ENCODE measurements at places on chromosomes 1 and 21.

- DNase-seq = no peak
These were observed 175.7 kb downstream of the VPS13D start for GRCh38 chr1:12405325-12406210.

DNA sequence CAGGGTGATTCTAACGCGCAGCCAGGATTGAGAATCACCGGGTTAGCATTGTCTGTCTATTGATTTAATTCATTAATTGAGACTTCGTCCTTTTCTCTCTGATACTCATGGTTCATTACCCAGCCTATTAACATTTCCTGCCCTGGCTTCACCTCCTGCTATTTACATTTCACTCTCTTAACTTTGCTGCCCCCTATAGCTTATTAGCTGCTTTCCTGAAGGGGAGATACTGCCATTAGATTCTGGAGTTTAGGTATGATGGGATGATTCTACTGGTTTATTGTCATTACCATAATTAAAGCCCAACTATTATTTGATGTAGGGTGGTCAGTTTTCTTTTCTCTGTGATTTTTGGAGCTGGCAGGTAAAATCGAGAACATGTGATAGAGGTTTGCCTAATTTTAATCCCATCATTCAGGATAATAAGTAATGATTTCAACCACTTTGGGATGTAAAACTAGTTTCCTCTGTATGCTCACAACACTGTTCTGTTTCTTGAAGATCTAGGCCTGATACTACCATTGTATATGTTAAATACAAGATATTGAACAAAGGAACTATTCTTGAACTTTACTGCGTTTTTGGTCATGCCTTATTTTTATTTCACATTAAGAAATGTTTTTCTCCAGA is 6.4 kb downstream of the PPP2R5A start:
- peak; percentile 72 for DNase-seq

- no peak for DNase-seq
These were observed 148.7 kb downstream of the EDEM3 start for GRCh38 chr1:184605941-184606340.

- no peak for DNase-seq
These were observed 37.7 kb downstream of the PIK3C2B start for GRCh38 chr1:204456826-204457442.

- DNase-seq = no peak
These were observed 29.1 kb downstream of the PRRX1 start for GRCh38 chr1:170692866-170693575.

GRCh38 chr1:236321101-236321500 is 39.3 kb upstream of the ERO1B start:
- no peak for DNase-seq

DNA sequence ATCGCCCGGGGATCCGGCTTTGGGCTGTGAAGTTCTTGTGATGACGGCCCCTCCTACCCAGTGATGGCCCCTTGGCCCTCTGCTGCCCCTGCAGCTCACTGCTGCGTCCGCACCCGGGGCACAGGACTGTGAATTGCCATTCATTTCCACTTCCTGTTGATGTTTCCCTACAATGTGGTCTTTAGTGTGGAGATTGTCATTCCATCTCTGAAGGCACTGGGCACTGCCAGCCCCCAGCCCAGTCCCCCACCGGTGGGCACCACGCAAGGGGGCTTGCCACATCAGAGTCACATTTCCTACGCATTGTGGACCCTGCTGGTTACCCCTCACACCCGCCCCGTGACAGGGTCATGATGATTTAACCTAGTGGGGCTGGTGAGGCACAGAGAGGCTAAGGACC is 2.5 kb upstream of the MX2 start:
- no peak for DNase-seq

DNA sequence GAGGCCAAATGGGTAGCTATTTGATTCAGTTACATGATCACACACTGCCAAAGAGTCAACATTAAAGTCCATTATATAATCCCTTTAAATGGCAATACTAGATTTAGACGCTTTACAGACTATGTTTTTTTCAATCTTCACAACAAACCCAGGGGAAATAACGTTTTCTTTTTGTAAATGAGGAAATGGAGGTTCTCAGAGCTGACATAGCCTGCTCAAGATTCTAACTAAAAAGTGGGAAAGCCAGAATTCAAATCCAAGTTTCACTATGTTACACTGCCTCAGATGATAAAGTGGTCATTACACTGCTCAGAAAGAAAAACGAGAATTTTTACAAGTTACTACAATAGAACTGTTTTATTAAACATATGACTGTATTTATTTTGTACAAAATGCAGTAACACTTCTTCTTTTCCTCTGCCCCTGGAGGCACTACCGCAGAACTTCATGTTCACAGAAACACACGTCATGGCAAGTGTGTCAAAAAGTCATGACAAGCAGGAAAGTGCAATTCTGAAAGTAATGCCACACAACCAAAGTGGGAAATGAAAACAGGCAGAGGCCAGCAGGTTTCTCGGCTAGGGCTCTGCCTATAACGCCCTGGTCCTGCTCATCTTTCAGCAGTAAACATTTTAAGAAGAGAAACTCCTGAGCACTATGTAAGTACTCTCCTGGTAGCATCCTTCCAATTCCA is 19.0 kb downstream of the THEMIS2 start:
- DNase-seq = peak; percentile 82

DNA sequence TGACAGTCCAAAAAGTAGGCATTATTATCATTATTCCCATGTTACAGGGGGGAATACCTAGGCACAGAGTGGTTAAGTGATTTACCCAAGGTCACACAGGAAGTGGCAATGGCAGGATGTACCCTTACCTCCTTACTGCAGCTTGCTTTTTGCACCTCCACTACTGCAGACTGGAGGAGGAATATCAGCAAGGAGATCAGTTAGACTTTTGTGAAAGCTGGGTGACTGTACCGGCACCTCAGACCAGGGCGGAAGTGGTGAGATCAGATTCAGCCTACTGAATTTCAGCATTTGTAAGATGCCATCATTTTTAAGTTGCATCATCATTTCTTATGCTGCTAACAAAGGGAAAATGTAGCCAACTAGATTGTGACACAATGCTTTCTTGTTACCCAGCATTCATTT is 4.5 kb downstream of the ADARB1 start:
- DNase-seq = no peak

GRCh38 chr21:41664881-41665765 is 101.7 kb downstream of the RIPK4 start:
- DNase-seq = no peak

- no peak for DNase-seq
These were observed 52.5 kb downstream of the SIM2 start for GRCh38 chr21:36751383-36751782.

DNA sequence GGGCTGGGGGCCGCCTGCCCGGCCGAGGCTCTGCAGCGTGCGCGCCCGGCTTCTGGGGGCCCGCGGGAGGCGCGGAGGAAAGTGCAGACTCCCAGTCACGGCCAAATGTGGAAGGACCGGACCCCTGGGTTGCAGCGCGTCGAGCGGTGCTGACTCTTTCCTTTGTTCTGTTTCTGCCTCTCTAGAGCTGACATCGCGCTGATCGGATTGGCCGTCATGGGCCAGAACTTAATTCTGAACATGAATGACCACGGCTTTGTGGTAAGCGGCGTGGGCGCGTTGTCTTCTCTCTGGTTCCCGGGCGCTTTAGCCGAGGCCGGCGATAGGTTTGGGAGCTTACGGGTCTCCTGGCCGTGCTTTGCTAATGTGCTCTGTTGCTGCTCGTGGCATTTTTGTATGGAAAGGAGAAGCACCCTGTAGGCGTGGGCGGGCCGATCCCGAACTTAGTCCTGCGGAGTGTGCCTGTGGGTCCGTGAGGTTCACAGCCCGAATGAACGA is 629 bp downstream of the PGD start:
- DNase-seq = peak; percentile 32

GRCh38 chr1:231233735-231234417 is 7.1 kb upstream of the GNPAT start:
- no peak for DNase-seq

DNA sequence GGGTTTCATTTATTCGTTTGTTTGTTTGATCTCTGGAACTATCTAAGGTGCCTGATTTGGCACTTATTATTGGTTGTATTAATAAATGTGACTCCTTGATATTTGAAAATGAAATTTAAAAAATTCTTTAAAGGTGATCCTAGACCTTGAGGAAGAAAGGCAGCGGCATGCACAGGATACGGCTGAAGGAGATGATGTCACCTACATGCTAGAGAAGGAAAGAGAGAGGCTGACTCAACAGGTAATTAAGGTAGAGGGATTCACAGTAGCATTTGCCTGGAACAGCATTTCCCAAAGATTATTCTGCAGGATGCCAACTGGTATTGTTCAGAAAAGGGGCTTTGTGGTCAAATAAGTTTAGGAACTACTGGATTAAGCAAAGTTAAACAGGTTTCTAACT is 54.4 kb upstream of the WNT2B start:
- DNase-seq = no peak

DNA sequence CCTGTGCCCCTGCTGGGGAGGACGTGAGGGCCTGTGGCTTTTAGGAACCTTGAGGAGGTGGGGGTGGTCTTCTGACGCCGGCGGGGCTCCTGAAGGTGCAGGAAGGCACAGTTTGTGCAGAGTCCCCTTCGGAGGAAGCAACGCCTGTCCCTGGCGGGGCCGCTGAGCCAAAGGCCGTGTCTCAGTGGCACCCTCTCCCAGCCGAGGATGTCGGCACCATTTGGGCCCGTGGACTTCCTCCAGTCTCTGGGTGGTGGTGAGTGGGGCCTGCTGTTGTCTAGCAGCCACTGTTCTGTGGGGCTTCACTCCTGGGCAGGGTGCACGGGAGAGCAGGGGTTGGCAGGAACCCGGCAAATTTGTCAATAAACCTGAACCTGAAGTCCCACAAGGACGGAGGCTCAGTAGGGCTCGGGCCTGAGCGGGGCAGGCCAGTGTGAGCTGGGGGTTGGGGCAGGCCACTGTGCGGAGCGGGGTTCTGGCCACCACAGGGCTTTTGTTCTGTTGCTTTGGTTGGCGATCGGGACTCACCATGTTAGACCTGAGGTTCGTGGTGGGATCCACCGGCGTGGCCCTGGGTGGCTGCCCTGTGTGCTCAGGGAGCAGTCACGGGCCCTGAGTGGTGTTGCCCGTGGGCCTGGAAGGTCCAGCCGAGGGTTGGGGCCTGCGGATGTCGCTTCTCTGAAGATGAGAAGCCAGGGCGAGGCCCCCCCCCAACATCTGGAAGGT is 64.8 kb downstream of the SKI start:
- no peak for DNase-seq

DNA sequence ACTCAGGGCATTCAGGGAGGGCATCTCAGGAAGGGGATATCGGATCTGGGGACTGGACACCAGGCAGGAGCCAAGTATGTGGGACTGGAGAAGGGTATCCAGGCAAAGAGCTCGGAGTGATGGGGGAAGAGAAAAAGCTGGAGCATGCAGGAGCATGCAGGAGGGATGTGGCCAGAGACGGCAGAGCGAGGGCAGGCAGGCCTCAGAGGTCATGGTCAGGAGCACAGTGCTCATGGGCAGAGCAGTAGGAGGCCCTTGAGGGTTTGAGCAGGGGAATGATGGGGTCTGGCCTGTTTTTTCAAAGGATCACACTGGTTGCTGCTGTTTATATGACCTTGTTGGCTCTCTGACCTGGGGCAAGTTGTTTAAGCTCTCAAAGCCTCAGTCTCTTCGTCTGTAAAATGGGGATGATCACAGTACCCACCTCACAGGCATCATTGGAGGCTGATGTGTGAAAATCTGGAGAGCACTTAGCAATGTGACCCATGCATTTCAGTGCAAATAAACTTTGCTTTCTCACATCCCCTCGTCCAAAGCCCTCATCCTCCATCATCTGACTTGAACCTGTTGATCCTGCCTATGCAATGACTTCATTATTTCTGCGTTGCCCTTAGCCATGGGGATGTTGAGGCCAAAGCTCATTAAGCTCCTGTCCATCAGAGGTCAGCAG is 273.1 kb downstream of the MATN1 start:
- no peak for DNase-seq

GRCh38 chr1:101379950-101380349 is 143.1 kb downstream of the S1PR1 start:
- no peak for DNase-seq

DNA sequence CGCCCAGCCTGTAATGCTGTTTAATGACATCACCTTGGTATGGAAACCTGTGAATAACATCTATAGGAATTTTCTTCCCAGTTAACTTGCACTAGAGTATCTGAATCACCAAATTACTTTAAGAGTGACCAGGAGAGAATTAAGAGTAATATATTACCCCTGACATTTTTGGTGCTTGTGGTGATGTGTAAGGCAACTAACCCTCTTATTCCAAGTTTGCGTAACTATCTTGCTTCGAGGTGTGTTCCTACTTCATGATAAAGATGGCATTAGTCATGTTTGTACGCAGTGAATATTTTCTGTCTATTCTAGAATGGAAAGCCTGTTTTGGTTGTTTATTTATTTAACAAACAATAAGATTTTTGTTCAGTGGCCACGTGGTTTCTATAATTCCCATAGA is 131.3 kb downstream of the ZP4 start:
- no peak for DNase-seq

- no peak for DNase-seq
These were observed 92.4 kb downstream of the TIAM1 start for GRCh38 chr21:31251686-31252085.

GRCh38 chr1:13801655-13802486 is 101.9 kb downstream of the PRDM2 start:
- DNase-seq = no peak

- no peak for DNase-seq
These were observed 79.3 kb downstream of the LHX4 start for GRCh38 chr1:180309338-180309737.

DNA sequence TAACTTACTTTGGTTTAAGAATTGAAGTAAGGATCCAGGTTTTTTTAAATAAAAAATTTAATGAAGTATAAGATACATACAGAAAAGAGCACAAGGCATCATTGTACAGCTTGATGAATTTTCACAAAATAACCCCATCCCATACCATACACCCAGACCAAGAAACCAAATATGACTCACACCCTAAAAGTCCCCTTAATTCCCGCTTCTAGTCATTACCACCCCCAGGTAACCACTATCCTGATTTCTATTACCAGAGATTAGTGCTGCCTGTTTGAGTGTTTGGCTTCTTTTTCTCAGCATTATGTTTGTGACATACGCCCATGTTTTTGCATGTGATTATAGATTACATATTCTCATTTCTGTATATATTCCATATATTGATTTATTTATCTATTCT is 98.5 kb upstream of the HIVEP3 start:
- DNase-seq = no peak

DNA sequence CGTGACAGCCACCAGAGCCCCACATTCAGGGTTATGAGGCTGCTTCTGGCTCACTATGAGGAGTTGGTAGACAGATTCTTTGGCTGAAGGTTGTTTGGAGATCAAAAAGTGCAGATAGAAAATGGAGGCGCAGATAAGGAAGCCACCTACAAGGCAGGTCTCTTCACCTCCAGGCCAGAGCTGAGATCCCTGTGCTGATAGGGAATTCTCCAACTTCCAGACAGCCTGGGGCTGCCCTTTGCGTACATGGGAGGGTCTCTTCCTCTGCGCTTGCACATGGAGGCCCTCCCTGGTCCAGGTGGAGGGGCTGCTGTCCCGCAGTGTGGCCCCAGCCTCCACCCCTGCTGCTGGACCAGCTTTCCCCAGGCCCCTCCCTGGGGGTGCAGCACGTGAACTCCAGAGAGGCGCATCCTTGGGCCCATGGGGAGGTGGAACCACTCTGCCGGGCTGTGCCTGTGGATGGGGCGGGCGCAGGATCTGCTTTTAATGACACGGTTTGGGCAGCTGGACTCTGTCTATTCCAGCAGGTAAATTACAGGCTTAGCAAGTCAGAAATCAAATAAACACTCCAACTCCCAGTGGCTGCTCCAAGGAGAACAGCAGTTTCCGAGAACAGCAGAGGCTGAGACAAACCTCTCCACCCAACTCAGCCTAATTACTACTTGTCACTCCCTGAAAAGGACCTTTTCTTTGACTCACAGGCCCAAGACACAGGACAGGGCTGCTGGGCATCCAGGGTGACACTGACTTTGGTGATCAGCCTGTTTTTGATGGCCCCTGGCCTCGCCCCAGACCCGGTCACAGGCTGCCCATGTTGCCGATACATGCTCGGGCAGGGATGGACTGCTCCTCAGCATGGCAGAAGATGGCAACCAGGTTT is 12.4 kb downstream of the OXCT2 start:
- DNase-seq = no peak
